ENCODE measurements at places on chromosomes 12 and 14.
A peak's percentile ranks its signal among the peaks of the same experiment; 100 is the strongest.

GRCh38 chr12:79844693-79845092, 90.2 kb downstream of the PPP1R12A start:
- DNase-seq, result peak; percentile 9

GRCh38 chr14:23881282-23881681, 72.3 kb upstream of the DHRS4 start:
- DNase-seq, result no peak

GRCh38 chr12:81778719-81779118, 19.6 kb upstream of the PPFIA2 start:
- no peak for DNase-seq

- DNase-seq, result no peak
Measured at GRCh38 chr12:27208414-27208750, 35.7 kb upstream of the STK38L start.

DNA sequence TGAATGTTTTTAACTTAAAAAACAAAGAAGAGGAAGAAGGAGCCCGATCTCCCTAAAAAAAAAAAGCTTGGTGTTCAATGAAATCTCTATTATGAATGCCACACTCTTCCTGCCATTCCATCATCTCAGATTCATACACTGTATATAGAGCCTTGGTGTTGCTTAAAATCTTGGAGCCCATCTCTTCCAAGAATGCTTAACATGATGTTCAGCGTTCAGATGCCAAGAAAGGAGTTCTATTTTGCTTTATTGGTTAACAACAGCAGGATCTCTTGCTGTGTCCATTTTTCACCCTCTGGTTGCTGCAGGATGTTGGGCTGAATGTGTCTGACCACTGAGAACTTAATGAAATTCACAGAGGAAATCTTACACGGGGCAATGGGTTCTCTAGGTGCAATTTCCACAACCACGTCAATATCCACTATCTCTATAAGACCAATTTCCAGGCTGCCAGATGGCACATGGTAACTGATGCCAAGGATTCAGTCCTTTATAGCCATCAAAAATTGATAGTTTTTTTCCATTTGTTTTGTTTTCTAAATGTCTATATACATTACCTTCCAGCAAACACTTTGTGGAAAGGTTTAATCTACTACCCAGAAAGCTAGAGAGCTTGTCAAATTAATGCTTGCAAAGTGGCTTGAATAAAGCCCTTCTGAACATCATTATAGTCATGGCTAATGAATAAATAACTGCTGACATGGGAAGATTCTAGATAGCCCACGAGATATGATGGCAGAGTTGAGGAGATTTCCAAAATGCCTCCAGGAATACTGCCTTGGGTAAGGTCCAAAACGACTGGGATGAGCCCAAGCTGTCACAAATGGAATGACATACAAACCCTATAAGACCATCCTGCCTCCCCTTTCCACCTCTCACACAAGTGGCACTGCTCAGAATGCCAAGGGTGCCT, 26.5 kb downstream of the RERG start:
- DNase-seq, result no peak

GRCh38 chr14:100285021-100285912, 21.0 kb downstream of the SLC25A29 start:
- DNase-seq, result no peak

DNA sequence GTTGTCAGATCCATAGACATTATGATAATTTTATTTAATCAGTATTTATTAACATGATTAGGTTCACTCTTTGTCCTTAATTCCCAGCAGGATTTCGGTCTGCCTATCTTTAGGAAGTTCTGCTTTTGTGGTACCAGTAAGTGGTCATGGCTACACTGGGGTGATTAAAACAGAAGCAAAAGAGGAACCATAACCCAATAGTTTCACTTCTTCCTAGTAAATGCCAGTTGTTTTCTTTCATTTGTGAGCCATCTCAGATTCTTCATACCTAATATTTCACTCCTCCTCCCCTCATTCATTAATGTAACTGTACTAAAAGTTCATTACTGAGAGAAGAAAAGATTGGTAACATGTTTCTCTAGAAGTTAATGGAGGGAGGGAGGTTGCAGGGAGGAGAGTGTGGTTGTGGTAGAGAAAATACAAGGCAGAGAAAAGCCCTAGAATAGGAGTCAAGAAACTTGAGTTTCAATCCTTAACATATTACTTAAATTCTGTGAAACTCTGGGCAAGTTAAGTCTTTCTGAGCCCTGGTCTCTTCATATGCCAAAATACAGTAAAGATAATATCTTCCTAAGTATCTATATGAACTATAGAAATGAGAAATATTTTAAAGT, 101.2 kb downstream of the PEBP1 start:
- DNase-seq, result no peak

- DNase-seq, result no peak
Measured at GRCh38 chr14:53714495-53715192, 242.0 kb downstream of the BMP4 start.

DNA sequence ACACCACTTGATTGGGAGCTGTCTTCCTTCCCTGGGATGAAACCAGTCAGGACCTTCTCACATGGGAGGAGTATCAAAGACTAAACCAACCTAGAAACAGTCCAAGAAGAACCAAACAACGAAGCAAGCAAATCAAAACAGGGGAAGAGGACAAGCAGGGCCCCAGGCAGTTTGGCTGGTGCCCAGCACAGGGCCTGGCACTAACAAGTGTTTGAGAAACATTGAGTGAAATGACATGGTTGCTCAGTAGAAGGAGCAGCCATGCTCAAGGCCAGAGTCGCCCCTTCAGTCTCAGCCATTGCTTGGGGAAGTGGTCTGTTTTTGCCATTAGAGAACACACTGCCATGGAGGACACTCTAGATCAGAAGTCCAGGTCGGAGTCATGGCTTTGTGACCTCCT, 323.1 kb downstream of the CACNA1C start:
- DNase-seq, result no peak

GRCh38 chr14:26933431-26933830, 335.6 kb upstream of the NOVA1 start:
- DNase-seq, result no peak

DNA sequence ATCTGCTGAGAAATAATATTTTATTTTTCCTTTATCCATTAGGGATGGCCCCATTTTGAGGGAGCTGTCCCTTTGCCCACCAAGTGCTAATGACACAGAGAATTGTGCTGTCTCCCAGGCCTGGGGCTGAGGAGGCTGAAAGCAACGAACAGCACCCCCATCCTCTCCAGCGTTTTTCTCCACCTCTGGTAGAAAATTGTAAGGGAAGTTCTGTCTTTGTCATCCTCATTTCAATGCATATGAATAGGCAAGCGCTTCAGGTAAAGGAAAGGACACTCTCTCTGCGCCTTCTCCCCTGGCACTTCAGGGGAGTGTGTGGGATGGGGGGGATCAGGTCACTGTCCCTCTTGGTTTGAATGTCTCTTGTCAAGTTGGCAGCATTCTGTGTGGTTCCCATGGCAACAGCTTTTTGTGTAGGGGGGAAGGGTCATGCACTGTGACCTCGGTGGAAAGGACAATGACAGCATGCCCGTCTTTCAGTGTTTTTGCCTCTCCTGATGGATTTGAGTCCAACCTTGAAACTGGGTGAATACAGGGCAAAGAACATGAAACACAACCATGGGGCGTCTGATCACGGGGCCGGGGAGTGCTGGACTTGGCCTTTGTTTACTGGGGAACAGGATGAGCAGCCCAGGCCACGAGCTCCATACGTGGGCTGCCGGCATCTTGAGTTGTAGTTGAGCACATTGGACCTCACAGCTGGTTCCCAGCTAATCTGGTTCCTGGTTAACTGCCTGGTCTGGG, 230.2 kb downstream of the VRK1 start:
- DNase-seq, result no peak

- DNase-seq, result no peak
Measured at GRCh38 chr12:130920723-130921381, 32.9 kb upstream of the ADGRD1 start.

DNA sequence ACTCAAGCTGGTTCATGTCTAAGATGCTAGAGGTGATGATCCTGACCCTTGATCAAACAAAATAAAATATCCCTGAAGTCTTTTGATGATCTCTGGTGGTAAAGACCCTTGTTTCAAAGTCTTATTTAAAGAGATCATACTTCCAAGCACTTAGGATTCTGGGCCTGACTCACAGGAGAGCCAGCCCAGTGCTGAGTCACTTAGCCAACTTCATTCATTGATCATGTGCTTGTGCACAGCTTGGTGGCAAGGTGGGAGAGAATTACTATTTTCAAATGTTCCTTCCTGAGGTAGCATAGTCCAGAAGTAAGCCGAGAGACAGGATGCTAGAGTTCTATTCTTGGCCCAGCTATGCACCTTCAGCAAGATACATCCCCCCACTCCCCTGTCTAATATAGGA, 40.6 kb downstream of the SCN8A start:
- peak; percentile 26 for DNase-seq

DNA sequence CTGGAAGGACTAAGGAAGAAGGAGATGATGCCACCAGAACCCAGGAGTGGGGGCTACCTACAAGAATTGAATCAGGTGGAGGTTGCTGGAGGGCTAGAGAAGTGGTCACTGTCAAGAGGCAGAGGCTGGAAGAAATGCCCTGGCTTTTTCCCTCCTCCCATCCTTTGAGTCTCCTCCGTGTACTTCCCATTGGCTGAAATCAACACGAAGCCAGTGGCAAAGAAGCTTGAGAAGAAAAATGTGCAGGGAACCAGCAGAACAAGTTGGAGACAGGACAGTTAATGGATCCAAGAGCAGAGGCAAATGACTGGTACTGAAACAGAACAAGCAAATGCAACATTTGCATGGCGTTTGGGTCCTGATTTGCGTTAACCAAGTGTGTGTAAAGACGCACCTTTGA, 9.1 kb upstream of the FBLN5 start:
- no peak for DNase-seq

GRCh38 chr12:82527165-82527780, 159.4 kb upstream of the TMTC2 start:
- DNase-seq, result peak; percentile 39

DNA sequence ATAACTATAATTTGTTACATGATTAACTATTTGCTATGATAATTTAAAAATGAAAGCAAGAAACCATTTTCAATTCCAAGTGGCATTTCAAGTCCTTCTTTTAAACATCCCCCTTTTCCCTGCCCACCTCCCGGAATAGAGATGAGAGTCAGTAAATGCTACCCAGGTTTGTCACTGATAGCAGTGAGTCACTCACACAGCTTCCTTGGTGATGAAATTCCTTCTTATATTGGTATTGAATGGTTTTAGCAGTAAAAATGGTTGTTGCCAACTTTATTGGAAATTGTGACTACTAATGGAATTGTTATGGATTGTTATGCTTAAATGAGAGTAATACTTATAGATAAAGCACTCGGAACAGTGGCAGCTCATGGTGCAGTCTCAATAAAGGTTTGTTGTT, 90.5 kb downstream of the PPM1A start:
- no peak for DNase-seq

DNA sequence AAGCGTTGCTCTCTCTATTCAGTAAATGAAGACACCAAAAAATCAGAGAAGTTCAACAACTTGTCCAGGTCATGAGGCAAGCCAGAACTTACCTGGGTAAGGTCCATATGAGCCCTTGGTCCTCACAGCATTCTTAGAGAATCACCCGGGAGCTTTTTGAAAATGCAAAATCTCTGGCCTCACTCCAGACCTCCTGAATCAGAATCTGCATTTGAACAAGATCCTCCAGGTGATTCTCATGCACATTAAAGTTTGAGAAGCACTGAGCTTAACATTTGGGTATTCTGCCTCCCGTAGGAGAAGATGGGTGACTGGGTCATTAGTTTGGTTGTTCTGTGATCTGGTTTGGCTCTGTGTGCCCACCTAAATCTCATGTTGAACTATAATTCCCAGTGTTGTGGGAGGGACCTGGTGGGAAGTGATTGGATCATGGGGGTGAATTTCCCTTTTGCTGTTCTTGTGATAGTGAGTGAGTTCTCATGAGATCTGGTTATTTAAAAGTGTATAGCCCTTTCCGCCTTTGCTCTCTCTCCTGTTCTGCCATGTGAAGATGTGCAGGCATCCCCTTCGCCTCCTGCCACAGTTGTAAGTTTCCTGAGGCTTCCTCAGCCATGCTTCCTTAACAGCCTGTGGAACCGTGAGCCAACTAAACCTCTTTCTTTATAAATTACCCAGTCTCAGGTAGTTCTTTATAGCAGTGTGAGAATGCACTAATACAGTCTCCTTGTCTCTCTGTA, 221.2 kb downstream of the RAD51B start:
- no peak for DNase-seq

DNA sequence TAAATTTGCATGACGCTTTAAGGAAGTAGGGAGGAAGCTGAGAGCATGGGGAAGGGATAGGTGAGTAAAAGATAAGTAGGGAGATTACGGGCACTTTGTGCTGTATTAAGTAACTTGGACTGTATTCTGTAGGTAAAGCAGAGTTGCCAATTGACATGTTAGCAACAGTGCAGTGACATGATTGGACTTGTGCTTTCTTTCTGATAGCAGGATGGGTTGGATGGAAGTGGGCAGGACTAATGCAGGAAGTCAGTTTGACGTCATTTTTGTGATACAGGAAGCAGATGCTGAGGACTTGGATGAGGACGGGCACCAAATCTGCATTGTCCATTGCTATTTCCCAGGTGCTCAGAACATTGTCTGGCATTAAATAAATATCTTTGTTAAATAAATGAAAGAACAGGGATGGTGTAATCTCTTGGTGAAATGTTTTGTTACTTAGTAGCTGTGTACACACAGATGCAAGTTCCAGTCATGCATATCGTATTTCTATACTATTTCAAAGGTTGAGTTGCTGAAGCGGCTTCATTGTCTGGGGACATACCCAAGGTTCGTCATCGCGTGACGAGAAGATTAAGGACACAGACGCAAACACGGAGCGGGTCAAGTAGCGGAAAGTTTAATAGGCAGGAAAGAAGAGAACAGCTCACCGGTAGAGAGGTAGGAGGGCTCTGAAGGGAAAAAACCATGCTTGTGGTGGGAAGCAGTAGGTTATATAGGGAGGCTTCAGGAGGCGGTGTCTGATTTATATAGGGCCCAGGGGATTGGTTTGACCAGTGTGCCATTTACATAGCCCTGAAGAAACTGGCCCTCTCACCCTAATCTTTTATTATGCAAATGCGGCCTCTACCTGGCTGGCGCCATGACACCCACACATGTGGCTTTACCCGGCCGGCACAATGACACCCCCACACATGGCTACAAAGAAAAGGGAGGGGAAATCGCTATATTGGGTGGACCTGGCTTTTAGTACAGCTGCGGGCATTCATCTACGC, 30.7 kb downstream of the GUCY2C start:
- no peak for DNase-seq
